ENCODE measurements at places on chromosomes 6 and 20.

GRCh38 chr20:43942667-43943285, 28.1 kb downstream of the TOX2 start:
- no peak for DNase-seq

- DNase-seq: no peak
Measured at GRCh38 chr6:106796781-106797180, 167.4 kb downstream of the QRSL1 start.

DNA sequence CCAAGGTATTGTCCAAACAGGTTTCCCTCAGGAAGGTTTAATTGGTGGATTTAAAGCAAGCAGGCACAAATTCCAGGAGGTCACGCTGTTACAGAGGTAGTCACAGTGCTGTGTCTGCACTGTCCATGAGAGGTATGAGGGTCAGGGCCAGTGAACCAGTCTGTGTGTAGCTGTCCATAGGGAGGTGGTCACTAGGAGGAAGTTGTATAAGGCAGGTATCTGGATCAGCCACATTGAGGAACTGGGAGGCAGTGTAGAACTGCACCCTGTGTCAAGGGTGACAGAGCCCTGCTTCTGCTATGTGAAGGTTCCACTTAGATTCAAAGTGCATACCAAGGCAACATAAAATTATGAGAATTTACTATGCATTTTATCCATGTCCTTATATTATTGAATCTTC, 73.3 kb downstream of the MAP3K4 start:
- no peak for DNase-seq

- DNase-seq: no peak
Measured at GRCh38 chr20:62824476-62825332, 7.9 kb downstream of the COL9A3 start.

DNA sequence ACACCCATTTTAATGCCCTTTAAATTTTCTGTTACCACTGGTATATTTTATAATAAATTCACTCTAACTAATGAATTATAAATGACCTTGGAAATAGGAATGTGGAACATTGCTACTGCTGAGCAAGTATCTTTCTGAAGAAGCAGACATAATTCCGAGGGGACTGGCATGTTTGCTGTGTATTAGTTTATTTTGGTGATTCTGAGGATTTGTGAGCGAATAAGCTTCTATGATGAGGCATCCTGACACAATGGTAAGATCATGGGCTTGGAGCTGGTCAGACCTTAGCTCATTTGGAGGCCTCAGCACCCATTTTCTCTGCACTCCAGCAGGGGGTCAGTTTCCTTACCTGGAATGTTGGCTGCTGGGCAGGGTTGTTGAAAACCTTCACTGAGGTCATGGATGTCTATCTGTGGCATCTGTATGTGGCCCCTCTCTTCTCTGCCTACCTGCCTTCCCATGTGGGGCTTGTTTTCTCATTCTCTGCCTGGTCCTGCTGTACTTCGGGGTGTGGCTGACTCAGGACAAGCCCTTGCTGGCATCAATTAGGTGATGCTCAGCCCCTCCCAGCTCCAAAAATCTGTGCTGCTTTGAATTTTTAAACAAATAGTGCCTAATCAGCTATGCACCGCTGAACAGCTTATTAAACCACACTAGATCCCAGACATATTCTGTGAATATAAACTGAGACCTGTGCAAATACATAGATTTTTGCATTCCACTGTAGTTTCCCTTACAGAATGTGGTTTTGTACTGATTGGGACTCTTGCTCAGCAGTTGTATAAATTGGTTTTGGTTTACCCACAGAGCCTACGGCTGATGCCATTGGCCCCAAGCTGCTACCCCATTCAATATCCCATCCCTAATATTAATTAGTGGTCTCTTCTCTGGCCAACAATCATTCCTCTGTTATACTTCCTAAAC, 10.7 kb downstream of the ARID1B start:
- DNase-seq: no peak

DNA sequence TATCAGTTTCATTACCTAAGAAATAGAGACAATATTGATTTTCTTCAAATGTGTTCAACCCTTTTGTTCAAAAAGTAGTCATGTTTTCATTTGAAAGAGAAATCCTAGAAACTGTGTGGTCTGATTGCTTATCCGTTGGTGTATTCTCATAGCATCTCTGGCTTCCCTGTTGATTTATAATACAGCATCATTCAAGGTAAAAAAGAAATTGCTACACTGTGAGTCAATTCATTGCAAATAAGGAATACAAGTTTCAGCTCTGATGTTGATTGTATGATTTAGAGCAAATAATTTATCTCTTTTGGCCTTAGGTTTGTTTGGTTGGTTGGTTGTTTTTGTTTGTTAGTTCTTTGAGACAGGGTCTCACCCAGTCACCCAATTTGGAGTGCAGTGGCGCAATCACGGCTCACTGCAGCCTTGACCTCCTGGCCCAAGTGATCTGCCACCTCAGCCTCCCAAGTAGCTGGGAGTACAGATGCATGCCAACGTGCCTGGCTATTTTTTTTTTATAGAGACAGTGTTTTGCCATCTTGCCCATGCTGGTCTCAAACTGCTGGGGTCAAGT, 185.5 kb upstream of the TNFAIP3 start:
- DNase-seq: no peak

DNA sequence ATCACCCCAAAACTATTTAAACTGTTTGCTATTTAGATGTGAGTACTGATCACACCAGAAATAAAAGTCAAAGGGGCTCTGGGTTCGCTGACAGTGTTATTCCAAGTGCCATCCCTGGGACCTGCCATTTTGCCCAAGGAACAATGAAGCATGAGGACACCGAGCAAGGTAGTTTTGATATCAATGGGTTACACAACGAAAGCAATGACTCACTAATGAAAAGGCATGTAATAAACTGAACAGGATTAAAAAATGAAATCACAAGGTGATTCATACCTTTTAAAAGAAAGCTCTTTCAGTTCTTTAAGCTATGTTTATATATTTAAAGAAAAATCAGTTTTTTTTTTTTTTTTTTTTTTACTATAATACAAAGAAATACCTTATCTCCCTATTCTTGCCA, 102.0 kb downstream of the HS3ST5 start:
- no peak for DNase-seq

- DNase-seq: no peak
Measured at GRCh38 chr6:80639181-80639629, 532.7 kb downstream of the BCKDHB start.

DNA sequence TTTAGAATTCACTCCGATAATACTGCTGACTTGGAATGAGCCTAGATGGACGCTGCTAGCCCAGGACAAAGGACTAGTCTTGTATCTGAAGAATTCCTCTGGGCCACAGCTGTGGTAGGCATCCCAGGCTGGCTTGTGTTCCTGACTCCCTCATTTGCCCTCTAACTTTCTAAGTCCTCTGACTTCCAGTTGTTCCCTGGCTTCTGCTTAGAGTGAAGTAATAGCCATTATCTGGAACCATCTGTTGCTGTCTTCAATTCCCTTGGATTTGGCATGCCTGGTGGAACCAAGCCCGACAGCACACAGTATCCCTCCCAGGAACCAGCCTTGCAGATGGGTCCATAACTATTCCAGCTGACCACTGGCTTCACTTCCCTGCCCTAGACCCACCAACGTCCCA, 376.0 kb downstream of the SYNE1 start:
- DNase-seq: no peak
